ENCODE measurements at places on chromosomes 11 and 22. TPM values are rescaled to one million over a fixed set of nuclear protein-coding genes. Genes with fewer than 3 reads are reported as not detected.

DNA sequence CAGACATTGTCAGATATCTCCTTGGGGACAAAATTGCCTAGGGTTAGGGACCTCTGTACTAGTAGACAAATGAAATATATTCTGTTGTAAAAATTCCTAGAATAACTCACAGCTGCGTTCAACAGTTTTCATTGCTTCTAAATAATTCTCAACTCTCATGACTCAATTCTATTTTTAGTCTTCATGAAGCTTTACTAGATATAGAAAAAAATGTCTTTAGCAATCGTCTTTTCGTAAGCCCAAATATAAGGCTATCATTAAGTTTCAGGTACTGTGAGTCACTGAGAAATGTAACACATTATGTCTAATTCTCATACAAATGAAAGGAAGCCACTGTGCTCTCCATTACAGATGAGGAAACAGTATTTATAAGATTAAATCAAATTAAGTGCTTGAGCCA lies 6.4 kb downstream of the MMP12 start:
- no peak for DNase-seq

Gene CECR2
- total RNA-seq = 5.5 TPM

DNA sequence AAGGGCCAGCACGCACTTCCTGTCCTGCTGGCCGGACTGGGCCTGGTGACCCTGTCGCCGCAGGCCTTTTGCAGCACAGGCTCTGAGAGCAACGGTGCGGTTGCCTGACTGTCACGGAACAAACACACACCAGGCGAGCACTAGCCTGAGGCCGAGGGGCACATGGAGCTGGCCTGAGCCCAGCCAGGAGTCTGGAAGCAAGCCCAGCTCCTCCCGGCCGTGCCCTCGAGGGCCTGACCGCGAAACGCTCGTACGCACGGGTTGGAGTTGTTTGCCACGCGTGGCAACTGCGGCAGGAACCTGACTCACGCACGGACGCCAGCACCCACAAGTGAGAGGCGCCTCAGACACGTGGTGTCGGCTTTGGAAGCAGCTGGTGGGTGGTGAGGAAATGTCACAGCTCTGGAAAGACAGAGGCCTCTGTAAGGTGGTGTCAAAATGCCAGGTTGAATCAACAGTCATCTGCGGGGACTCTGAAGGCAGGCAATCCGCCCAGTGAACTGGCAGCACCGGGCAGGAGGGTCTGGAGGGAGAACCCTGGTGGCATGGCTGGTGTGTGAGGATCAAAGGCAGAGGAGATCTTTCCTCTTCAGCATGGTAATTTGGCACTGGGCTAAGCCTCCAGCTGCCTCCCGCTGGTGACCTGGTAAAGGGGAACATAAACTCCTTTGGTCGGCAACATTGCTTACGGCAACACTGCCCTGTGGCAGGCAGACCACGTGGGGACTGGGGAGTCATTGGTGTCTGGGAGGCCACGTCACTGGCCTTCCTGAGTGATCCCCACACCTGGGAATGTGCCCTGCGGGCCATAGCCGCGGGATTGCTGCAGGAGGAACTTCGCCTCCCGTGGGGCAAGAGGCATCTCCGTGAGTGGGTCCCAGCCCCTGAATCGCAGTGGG lies 15.3 kb upstream of the IL17REL start:
- peak; percentile 19 for DNase-seq

Gene ARAP1
- 58.0 TPM for total RNA-seq

Gene UBASH3B
- total RNA-seq = 2.5 TPM

- no peak for DNase-seq
These were observed 45.3 kb upstream of the SPON1 start for GRCh38 chr11:13917264-13917663.

- no peak for DNase-seq
These were observed 42.4 kb upstream of the SMTN start for GRCh38 chr22:31038686-31039085.

- DNase-seq = peak; percentile 69
These were observed 102.9 kb upstream of the GAL start for GRCh38 chr11:68581439-68581838.

Gene IL17REL
- total RNA-seq = not detected

DNA sequence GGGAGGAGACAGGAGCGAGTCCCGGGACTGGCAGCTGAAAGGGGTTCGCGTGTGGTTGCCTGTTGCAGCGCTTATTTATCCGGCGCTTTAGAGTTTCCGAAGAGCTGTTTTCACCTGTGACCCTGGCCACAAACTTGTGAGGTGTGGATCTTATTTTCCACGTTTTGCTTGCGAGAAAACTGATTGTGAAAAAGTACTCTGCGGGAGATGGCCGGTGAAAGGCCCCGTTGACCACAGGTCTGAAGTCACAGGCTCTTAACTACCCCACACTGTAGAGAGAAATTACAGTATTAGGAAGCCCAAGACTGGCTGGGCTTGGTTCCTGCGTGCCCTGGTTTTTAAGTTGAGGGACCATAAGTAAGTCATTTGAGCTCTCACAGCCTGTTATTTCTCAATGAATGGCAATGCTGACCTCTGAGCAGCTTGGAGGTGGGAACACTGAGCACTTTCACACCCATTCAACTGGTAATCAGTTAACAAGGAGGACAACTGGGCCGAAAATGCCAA lies 379 bp upstream of the RAB38 start:
- DNase-seq = no peak

Gene C11orf97
- not detected for total RNA-seq

- DNase-seq = no peak
These were observed 139.5 kb downstream of the COMMD9 start for GRCh38 chr11:36149538-36150242.

GRCh38 chr22:47625531-47626427 lies 863.3 kb downstream of the TBC1D22A start:
- DNase-seq = no peak

Gene MOGAT2
- total RNA-seq = 0.13 TPM

- DNase-seq = no peak
These were observed 537.4 kb downstream of the MN1 start for GRCh38 chr22:27264184-27264583.

Gene CADM1
- 32.0 TPM for total RNA-seq

- no peak for DNase-seq
These were observed 25.9 kb downstream of the IGSF9B start for GRCh38 chr11:133930767-133931448.

Gene PLAAT2
- total RNA-seq = 0.73 TPM

GRCh38 chr11:64784813-64785581 lies 6.7 kb upstream of the SF1 start:
- DNase-seq = no peak

DNA sequence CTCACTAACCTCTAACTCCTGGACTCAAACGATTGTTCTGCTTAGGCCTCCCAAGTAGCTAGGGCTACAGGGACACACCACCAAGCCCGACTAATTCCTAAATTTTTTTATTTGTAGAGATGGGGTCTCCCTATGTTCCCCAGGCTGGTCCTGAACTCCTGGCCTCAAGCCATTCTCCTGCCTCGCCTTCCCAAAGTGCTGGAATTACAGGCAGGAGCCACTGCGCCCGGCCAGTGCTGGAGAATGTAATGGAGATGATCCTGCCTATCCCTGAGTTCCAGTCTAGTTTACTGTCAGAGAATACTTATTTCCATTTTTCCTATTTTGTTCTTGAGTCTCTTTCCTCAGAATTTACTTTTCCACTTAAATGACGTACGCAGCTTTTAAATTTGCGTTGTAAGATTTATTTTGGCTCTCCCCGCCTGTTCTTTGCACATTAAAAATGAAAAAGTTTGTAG lies at the start of gene CHEK1:
TSS of gene CHEK1 (plus strand) at position 408 of the 458 bp plus-strand sequence. CDS start 1,606 bp downstream, outside the sequence.
- no peak for DNase-seq

- no peak for DNase-seq
These were observed 4.3 kb downstream of the ZC3H7B start for GRCh38 chr22:41305646-41306045.

Gene MAFF
- 4.2 TPM for total RNA-seq

GRCh38 chr22:48090332-48090672 lies 1327.9 kb downstream of the TBC1D22A start:
- no peak for DNase-seq

All from Right ventricle myocardium superior (tissue), 1 donor.